Dermis blood vessel endothelial cell (primary cell): ENCODE measurements at places on chromosomes 3 and 15. TPM values are rescaled to one million over a fixed set of nuclear protein-coding genes. Genes with fewer than 3 reads are reported as not detected.

The CLRN1 gene
- total RNA-seq, result not detected in 2 replicates

The THAP10 gene
- 2.0 and 2.3 TPM in 2 replicates for total RNA-seq

The EPHB1 gene
- total RNA-seq, result 2.4 and 6.5 TPM in 2 replicates

The DPPA2 gene
- not detected in 2 replicates for total RNA-seq

GRCh38 chr3:114775395-114775794 is 371.7 kb downstream of the ZBTB20 start:
- DNase-seq, result no peak

DNA sequence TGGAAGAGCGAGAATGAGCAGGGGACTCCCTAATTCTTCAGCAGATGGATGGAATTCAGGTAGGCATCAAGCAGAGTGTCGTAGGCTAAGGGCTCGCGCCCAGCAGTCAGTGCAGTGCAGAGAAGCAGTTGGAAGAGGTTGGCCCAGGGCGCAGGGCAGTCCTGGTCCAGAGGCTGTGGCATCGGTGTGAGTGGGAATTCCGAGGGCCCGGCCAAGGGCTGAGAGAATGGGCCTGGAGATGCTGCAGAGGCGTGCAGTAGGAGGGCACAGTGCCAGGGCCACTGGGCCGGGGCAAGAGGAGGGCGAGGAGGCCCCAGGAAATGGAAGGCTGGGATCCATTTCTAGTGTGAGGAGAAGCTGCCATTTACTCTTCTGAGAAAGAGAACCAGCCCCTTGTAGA is 74.4 kb downstream of the AAGAB start:
- no peak for DNase-seq
